ENCODE measurements at places on chromosomes 6 and 20.

- DNase-seq = no peak
These were observed 8.7 kb downstream of the HLA-DPA1 start for GRCh38 chr6:33064723-33065122.

DNA sequence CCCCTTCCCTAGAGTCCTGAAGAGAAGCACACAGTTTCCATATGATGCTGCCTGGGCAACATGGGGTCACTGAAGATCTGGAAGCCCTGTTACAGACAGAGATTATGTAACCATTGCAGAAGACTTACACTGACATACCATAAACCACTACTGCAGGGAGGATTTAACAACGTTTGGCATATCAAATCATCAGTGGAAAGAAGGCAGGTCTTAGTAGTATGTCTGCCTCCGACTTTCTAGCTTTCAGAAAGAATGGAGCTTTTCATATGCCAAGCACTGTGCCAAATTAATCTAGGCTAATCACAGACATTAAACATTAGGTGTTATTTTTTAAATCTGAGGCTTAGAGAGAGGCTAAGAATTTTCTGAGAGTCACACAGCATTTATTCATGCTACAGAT lies 144.3 kb downstream of the ADGRB3 start:
- no peak for DNase-seq

GRCh38 chr6:108100003-108100402 lies 25.5 kb upstream of the OSTM1 start:
- DNase-seq = no peak

DNA sequence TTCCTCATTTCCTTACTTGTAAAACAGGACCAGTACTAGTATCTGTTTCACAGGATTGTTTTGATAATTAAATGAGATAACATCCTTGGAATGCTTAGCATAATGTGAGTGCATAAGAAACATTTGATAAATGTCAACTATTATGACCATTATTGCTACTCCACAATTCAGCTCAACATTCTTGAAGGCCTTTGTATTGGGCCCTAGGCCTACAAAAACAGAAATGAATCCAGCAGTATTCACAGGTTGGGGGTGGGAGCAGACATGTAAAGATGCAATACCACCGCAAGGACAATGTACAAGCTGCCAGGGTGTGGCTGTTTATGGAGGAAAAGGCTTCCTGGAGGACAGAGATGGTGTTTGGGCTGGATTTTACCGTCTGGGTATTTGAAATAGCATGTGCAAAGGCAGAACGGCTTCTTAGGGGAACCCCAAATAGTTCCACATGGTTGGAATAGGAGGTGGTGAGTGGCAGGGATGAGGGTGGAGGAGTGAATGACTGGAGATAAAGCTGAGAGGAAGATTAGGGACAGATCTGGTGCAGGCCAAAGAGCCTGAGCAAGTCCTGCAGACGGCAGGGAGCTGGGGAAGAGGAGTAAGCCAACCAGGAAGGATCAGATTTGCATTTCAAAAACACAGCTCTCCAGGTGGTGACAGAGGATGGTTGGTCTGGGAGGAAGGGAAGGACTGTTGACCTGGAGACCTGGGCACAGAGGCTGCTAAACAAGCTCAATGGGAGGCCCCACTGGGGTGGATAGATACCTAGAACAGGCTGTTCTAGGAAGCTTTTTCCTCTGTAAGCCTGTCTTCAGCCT lies 57.0 kb upstream of the EPB41L1 start:
- peak; percentile 74 for DNase-seq

DNA sequence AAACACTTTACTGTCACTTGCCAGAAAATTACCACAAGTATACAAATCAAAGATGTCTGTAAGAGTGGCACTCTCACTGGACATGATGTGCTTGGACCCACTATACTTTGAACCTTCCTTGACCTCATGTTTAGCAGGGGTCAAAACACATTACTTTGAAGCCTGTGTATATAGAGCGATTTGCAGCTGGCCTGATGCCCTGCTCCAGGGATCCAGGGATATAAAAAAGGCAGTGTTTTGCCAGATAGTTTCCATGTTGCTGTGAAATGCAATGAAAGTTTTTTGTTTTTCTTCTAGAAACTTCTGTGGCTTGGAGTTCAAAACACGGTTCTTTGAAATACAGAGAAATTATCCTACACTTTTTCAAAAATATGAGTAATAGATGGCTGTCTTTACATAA lies 165.7 kb downstream of the FOXC1 start:
- no peak for DNase-seq

GRCh38 chr6:21240709-21241108 lies 352.8 kb upstream of the SOX4 start:
- DNase-seq = no peak

DNA sequence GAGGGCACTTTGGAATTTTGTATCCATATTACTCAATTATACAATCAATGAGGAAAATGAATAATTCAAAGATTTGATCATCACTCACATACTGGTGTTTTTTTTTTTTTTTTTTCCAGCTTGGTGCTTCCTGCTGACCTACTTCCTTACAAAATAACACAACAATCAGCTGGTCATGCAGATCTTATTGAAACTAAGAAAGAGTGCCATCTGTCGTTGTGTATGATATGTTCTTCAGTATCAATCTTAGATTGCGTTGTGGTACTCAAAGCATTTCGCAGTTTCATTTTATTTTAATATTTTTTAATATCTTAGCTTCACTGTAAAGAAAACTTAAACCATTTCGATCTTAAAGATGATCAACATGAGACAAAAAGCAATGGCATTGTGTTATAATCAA lies 155.6 kb downstream of the OGFRL1 start:
- DNase-seq = no peak

DNA sequence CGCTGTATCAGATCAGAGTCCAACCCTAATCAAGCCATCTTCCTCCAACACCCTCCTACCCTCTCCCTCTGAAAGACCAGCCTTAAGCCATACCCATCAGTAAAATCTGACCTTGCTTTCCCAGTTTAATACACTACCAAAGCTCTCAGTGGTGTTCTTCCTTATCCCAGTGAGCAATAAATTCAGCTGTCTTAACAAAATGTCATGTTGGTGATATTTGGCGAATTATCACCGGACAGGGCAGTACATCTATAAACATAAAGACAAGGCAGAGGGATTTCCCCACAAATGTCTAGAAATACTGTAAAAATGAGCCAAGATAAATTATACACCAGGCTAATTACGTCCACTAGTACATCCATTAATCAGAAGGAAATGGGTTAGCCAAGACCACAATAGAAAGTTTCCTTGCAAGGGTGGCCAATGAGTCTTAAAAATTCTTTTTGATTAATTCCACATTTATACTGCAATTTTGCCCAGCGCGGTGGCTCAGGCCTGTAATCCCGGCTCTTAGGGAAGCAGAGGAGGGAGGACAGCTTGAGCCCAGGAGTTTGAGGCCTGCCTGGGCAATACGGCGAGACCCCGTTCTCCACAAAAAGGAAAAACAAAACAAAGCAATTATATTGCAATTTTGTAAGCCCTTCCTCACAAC lies 905 bp downstream of the RARS2 start:
- DNase-seq = no peak

GRCh38 chr6:27593861-27594260 lies 121.0 kb upstream of the ZNF184 start:
- DNase-seq = no peak

- DNase-seq = no peak
These were observed 143.1 kb upstream of the ARID1B start for GRCh38 chr6:156634048-156634447.

- no peak for DNase-seq
These were observed 507 bp upstream of the RIPPLY2 start for GRCh38 chr6:83852528-83853177.

- DNase-seq = no peak
These were observed 2.7 kb downstream of the ITCH start for GRCh38 chr20:34365765-34366213.

GRCh38 chr6:129648819-129649491 lies 61.0 kb downstream of the ARHGAP18 start:
- no peak for DNase-seq

- DNase-seq = no peak
These were observed 330.1 kb upstream of the MARCKS start for GRCh38 chr6:113526995-113527394.

DNA sequence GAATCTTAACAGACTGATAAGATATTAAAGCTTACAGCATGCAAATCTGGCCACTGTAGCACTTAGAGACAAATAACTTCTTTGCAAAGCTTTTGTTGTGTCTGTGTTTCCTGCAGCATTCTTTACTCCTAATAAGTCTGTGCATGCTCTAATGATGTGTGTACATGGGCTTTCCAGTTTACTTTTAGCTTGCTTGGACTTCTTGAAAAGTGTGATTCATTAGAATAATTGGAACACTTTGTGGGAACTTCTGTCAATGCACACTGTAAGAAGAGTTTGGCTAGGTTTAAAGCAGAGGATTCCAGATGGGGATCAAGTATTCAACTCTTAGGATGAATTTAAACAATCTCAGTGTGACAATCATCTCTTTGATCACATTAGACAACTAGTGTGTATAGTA lies 22.1 kb upstream of the TINAG start:
- no peak for DNase-seq

DNA sequence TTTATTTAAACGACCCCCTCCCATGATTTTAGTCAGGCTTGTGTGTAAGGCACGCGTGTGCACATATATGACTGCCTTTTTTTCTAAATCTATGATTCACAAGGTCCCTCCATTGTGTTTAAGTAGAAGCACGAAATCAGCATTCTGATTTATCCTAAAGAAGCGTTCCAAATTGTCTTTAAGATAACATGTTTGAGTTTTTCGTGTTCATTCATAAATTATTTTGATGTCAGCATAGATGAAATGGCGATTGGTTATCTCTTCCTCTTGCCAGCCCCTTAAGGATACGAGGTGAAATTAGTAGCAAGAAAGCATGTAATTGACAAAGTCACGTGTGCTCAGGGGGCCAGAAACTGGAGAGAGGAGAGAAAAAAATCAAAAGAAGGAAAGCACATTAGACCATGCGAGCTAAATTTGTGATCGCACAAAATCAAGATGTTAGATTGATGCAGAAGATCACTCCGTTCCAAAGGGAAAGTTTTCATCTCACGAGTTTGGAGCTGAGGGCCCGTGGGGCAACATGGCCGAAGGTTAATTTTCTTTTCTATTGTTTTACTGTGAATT lies at the start of gene LIN28B:
TSS of gene LIN28B (plus strand) at position 377 of the 564 bp plus-strand sequence. CDS start at position 521, 144 bp downstream.
- no peak for DNase-seq

- no peak for DNase-seq
These were observed 80.6 kb upstream of the PREP start for GRCh38 chr6:105483492-105483891.

DNA sequence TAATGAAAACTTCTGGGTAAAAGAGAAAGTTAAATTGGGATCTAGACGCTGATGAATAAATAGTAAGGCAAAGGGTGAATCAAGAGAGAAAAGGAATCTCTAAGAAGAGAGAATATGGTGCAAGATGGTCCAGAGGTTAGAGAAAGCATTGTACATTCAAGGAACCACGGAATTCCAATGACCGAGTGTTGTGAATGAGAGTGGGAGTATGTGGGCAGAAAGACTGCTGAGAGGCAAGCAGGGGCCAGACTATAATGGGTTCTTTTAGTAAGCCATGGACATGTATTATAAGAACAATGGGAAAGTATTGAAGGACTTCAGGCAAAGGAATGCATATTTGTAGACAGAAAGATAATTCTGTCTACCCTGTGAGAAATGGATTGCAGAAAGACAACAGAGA lies 45.2 kb downstream of the SPTLC3 start:
- DNase-seq = no peak

DNA sequence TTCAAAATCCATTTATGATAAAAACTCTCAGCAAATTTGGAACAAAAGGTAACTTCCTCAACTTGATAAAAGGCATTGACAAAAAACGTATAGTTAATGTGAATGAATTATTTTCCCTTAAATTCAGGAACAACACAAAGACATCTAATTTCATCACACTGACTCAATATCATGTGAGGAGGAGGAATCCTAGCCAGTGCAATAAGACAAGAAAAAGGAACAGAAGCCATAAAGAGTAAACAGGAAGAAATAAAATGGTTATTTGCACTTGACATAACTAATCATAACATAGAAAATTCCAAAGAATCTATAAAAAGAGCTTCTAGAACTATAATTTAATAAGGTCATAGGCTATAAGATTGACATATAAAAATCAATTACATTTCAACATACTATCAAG lies 31.4 kb downstream of the CHD6 start:
- DNase-seq = no peak

GRCh38 chr20:5870568-5870981 lies 79.8 kb downstream of the TRMT6 start:
- no peak for DNase-seq

- DNase-seq = no peak
These were observed 18.6 kb upstream of the SYNDIG1 start for GRCh38 chr20:24450624-24451376.

Measured in HS-27A (cell line).